ENCODE measurements at places on chromosomes 11 and 22.

- DNase-seq: no peak
Measured at GRCh38 chr11:61815790-61816735, 740 bp downstream of the FADS1 start.

DNA sequence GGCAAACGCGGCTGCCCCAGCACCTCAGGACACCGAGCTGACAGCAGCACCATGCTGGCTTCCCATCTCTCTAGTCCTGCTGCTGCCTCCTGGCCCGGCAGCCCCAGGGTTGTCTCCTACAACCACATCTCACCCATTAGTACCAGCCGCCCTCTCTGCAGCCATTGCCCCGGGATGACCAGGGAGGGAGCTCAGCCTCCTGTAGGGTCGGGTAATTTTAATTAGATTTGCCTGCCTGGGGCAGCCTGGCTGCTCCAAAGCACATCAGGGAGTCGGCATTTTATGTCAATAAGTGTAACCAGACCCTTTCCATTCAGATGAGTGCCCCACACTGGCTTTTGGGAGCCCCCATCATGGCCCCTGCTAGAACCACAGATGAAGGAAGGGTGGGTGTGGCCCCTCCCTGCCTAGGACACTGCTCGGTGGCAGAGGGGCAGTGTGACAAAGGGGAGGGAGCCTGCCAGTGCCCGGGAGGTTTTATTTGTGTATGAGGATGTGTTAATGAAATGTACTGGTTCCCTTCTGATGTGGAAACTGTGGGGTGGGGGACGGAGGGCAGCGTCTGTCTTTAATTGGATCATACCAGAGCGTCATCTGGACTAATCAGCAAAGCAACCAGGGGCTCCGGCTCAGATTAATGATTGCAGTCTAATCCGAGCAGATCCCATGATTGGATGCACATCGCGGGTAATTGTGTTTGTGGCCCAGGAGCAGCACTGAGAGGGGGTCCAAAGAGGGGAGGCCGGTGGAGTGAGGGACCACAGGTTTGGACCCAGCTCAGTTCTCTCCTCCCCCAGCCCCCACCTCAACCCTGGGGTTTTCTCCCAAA lies 125.3 kb downstream of the FEZ1 start:
- DNase-seq: no peak

- DNase-seq: no peak
Measured at GRCh38 chr11:124172101-124172500, 11.0 kb upstream of the OR10D3 start.

DNA sequence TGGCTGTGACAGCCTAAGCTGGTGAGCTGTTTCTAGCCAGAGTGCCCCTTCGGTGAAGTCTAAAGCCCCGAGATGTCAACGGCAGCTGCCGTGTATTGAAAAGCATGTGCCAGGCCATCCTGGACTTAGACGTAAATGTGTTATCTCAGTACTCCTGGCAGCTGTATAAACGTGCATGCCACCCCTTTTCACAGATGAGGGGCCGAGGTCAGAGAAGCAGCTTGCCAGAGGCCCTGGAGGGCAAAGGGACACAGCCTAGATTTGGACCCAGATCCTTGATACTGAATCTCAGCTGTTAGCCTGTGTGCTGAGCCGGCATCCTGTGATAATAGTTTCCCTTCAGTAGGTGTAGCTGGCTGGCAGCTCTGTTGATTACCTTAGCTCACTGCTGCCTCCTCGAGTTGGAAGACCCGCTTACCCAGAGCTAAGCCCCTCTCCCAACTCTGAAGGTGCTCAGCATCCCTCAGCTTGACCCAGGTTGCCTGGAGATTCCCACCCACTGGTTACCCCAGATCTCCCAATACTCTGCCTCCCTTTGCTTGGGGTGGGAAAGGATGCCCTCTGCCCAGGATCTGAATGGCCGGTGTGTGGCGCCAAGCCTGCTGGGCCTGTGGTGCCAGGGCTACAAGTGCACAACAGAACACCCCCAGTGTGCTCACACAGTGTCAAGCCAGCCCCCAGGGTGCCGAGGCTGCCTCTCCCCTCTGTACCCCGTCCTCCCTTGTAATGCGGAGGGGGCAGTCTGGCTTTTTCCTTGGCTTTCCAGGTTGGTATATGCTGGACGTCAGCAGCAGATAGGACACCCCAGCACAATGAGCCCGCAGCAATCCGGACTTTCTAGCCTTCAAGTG lies 59.8 kb upstream of the WNT7B start:
- no peak for DNase-seq

DNA sequence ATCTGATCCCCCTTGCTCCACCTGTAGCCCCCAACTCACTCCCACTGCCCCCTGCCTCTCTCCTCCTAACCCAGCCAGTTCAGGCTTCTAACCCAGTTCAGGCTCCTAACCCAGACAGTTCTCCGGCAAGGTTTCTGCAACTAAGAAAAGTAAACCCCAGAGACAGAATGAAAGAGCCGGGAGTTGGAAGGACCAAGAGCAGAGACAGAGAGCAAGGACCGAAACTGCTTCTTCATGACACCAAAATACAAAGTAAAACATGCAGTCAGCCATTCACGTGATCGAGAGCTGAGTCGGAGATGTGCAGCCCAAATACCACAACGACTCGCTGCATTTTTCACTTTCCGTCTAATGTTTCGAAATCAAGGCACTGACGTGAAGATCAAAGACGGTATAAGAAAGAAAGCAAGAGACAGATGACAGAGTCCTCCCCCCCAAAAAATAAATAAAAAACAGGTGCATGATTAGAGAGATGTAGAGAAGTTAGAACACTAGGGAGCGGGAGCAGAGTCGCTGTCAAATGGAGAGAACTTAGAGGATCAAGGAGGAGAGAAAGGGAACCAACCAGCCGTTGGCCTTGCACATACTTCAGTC lies 884 bp downstream of the IL10RA start:
- no peak for DNase-seq

DNA sequence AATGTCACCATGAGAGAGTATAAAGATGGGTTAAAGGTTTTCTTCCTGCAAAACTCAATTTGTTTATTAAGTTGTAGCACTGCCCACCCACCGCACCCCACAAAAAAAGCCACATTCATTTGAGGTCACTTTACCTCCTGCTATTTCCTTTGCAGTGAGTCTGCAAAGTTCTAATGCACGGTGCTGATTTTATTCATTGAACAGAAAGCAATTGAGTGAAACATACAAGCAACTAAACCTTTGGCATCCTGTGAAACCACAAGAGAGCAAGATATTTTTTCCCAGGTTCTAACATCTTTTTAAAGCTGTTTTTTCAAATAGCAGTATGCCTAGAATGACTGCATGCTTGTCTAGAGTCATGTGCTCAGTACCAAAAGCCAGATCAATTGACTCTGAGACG lies 39.0 kb downstream of the RRAS2 start:
- no peak for DNase-seq

DNA sequence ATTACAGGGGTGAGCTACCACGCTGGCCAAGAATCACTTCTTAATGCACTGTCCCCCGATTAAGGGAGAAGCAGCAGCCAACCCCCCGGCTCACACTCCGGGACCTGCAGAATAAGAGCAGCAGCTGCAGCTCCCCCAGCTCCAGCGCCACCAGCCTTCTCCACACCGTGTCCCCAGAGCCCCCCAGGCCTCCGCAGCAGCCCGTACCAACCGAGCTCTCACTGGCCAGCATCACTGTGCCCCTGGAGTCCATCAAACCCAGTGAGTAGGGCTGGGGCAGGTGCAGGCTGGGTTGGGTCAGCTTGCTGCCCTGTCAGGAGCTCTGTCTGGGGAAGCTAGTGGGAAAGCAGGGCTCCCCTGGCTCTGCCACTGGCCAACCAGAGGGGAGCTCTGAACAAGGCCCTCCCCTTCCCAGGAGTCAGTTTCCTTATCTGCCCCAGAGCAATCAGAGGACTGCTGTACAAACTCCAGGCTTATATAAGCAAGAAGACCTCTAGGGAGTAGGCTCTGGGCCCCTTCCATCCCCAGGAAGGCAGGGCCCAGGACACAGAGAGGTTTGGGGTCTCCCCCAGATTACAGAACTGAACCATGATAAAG lies 8.5 kb upstream of the SH3BP1 start:
- DNase-seq: no peak

- no peak for DNase-seq
Measured at GRCh38 chr11:8315954-8316353, 52.3 kb upstream of the LMO1 start.

- DNase-seq: no peak
Measured at GRCh38 chr11:121336279-121336937, 43.8 kb downstream of the SC5D start.

GRCh38 chr22:40741116-40741515 lies 61.8 kb downstream of the MCHR1 start:
- DNase-seq: no peak

DNA sequence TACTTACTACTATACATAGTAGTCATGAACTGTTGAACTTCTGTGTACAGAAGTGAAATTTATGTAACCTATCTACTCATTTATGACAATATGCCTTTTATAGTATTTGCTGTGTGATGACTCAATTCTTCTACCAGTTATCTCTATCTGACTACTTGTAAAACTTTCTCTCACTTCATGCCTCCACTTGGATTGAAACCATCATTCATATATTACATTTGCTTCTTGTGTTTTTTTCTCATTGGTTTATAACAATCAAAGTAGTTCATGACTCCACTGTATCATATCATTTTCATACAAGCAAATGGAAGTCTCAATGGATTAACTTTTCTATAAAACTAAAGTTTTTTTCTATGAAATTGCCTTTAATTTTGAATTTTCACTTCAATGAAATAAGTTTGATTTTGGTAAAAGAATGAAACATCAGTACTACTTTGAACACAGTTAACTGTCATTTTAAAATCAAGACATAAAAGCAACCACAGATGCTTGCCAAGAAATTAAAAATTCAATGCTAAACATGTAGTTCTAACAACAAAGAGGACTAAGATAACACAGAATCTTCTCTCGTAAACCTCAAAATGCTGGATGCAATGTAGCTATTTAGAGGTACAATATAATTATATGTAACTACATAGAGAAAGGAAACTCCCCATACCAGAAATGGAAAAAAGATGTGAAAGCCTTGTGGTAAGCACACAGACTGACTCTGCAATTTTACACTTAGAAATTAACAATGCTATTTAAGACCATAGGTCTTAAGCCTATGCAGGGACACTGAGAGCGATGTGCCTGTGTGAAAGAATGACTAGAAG lies 27.6 kb upstream of the EXPH5 start:
- no peak for DNase-seq

GRCh38 chr11:92576315-92576714 lies 351.7 kb downstream of the FAT3 start:
- no peak for DNase-seq

GRCh38 chr22:49355211-49355920 lies 472.3 kb downstream of the BRD1 start:
- DNase-seq: no peak

GRCh38 chr11:9014826-9015225 lies 11.0 kb upstream of the NRIP3 start:
- no peak for DNase-seq

All from AG09319 (cell line).